ENCODE measurements at places on chromosomes 12 and 14.

DNA sequence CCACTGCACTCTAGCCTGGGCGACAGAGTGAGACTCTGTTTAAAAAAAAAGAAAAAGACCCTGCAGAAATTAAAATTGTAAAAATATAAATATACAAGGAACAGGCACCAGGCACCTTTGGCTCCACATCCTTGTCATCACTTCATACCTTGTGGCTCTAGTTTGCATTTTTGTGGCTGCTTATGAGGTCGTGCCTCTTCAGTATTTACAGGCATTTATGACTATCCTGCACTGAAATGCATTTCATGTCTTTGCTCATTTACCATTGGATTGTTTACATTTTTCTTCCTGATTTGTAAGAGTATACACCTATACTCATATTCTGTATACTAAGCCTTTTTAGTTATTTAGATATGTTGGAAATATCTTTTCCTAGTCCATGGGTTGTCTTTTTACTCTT lies 20.1 kb downstream of the BICD1 start:
- no peak for DNase-seq

DNA sequence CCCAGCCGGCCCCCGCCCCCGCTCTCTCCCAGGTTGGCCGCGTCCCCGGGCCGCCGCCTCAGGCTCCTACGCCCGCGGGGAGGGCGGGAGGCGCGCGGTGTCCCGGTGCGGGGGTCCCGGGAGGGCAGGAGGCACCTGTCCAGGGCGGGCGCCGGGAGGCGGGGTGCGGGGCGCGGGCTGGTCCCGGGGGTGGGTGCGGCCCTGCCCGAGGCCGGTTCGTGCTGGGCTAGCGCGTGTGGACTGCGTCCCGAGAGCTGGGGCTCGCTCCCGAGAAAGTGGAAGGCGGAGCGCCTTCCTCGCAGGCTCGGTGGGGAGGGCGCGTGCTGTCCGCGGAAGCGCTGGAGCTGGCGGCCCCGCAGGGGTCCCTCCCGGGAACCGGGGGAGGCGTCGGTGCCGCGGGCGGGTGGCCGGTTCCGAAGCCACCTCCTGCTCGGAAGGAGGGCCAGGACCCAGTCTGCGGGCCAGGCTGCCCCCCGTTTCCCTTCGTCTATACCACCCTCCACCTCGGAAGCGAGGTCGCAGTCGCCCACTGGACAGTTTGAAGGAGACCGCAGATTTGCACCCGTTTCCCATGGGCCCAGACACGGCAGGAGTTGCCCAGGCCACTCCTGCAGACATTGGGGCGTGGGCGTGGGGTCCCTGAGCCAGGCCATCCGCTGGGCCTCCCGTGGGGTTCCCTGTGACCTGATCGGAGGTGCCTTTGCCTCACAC lies 636 bp downstream of the ZFYVE21 start:
- DNase-seq, result no peak

DNA sequence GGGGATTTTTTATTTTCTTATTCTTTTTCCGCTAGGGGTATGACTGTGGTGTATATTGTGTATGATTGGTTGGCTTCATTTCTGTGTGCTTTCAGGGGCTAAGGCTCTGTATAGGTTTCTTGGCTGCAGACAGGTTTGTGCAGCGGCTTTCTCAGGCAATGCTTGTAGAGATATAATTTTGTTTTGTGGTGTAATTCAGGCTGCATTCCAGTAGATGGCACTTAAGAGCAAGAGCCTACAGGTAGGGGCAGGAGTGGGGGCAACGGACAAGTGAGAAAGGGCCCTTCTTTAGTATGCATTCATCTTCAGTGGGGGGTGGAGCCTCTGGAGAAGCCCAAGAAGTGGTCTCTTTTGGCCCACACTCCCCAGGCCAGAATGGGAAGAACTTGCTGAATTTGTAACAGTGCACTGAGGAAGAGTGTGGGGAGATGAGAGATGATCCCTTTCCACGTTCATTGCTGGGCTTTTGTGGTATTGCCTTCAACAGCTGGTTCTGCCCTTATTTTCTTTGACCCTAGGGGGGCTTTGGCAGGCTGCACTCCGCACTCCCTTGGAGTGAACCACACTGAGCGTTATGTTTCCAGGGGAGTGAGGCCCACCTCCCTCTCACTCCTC lies 78.6 kb downstream of the IFNG-AS1 start:
- no peak for DNase-seq

DNA sequence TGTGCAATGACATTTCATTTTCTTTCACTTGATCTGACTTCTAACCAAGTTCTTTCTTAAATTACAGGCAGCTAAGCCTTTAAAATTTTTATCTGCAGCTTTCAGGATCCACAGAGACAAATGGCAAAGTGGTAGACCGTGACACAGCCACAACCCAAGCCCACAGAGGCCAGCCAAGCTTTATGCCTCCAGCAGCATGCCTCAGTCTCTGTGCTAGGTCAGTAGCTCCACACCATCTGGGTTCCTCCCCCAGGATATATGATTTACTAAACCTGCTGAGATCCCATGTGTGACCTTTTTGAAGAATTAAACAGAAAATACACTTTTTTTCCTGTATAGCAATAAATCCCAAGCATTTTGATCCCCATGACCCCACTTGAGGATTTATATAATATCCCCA lies 290.4 kb upstream of the CAND1 start:
- DNase-seq, result no peak

- DNase-seq, result no peak
Measured at GRCh38 chr12:55726971-55727370, 1.8 kb downstream of the CD63 start.

DNA sequence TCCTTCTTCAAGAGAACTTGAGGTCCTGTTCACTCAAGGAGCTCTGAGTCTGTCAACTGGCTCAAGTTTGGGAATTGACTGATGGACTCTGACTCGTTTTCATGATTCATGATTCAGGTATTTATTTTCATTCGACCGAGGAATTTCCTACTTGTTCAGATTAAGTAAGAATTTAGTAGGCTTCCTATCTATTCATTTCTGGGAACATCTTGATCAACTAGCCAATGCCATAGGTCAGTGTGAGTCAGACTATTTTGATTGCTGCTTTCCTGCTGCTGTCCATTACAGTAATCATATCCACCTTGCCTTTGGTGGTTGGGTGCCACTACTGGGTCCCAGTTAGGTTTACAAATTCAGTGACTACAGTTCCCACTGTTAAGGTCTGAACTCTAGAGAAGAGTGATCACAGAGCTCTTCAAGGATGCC lies 6.1 kb downstream of the FAM186A start:
- no peak for DNase-seq
